ENCODE measurements at places on chromosomes 16 and 17.

DNA sequence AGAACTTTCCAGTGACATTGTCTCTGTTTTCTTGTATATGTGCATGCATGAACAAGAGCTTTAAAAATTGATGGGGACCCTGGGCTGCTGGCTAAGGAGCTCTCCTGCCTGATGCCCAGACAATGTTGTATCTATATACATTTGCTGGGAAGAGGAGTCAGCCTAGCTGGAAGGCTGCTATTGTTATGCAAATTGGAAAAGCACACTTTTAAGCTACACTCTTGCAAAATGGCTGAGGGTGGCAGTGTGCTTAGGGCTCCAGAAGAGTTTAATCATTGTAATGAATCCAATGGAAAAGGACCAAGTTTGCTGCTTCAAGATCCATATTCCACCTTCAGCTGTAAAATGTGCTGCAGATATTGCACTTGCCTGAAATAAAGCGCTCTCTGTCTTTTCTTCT lies 171.8 kb downstream of the PRKCA start:
- no peak for DNase-seq

- DNase-seq = no peak
Observed at GRCh38 chr17:1323336-1323735, 43.9 kb downstream of the TRARG1 start.

- DNase-seq = no peak
Observed at GRCh38 chr17:68125111-68125870, 89.8 kb downstream of the KPNA2 start.

DNA sequence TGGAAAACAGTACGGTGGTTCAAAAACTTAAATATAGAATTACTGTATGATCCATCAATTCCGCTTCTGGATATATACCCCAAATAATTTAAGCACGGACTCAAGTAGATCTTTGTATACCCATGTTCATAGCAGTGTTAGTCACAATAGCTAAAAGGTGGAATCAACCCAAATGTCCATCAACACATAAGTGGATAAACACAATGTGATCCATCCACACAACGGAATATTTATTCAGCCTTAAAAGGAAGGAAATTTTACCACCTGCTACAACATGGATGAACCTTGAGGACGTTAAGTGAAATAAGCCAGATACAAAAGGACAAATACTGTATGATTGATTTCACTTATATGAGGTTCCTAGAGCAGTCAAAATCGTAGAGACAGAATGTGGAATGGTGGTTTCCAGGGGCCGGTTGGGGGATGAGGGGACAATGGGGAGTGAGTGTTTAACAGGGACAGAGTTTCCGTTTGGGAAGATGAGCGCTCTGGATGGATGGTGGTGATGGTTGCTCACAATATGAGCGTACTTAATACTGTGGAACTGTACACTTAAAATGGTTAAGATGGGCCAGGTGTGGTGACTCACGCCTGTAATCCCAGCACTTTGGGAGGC lies 5.4 kb upstream of the RNF222 start:
- no peak for DNase-seq

- peak; percentile 64 for DNase-seq
Observed at GRCh38 chr17:42183741-42184711, 1.2 kb downstream of the HCRT start.

DNA sequence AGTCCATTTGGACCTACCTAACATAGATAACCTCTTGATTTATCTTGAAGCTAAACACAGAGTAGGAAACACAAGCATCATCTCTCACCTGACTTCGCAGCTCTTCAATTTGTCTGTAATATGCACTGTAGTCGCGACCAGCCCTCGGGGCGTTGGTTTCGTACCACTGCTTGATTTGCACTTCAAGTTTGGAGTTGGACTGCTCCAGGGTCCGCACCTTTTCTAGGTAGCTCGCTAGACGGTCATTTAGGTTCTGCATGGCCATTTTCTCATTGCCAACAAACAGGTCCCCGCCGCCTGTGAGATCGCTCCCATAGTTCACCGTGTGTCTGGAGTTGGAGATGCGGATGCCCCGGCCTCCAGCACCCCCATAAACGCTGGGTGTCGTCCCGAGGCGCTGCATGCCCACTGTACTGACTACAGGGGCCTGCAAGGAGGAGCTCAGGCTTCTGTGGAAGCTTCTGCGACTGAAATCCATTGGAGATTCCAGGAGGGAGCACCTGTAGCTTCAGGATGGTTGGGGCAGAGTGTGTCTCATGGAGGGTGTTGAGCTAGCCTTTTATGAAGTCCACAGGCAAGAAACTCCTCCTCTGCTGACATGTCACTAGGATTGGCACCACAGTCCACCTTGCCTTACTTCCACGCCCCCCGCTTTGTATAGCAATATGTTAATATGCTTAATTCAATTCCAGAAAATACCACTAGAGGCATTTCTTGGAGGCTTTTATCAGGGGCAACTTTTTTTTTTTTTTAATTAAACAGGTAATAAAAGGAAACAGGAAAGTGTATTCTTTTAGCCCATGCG lies at the start of gene KRT20:
KRT20 (minus strand) TSS at position 535 of the 805 bp plus-strand sequence; CDS start at position 478, 57 bp downstream.
- DNase-seq = no peak

DNA sequence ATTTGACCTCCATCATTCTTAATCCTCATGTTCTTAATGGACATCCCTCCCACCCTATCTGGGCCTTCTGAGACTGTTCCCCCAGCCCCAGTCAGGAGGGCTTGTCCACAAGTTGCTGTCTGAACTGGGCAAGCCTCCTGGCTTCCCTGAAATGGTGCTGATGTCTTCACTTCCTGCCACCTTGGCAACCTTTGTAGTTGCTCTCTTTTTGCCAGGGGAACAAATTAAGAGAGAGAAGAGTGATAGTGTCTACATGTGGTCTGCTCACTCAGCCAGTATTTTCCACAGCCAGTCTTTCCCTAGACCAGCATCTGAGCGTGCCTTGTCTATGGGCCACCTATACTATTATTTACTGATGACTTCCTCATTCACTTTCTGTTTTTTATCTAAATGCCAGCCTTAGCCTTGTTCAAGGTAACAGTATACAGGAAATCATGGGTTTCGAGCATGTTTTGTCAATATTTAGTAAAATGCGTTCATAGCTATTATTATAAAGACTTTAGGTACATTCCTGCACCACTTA lies 710.1 kb downstream of the MAF start:
- no peak for DNase-seq

GRCh38 chr17:68532826-68533225 lies 20.6 kb downstream of the PRKAR1A start:
- no peak for DNase-seq

- no peak for DNase-seq
Observed at GRCh38 chr16:65494609-65495008, 372.7 kb upstream of the CDH11 start.

DNA sequence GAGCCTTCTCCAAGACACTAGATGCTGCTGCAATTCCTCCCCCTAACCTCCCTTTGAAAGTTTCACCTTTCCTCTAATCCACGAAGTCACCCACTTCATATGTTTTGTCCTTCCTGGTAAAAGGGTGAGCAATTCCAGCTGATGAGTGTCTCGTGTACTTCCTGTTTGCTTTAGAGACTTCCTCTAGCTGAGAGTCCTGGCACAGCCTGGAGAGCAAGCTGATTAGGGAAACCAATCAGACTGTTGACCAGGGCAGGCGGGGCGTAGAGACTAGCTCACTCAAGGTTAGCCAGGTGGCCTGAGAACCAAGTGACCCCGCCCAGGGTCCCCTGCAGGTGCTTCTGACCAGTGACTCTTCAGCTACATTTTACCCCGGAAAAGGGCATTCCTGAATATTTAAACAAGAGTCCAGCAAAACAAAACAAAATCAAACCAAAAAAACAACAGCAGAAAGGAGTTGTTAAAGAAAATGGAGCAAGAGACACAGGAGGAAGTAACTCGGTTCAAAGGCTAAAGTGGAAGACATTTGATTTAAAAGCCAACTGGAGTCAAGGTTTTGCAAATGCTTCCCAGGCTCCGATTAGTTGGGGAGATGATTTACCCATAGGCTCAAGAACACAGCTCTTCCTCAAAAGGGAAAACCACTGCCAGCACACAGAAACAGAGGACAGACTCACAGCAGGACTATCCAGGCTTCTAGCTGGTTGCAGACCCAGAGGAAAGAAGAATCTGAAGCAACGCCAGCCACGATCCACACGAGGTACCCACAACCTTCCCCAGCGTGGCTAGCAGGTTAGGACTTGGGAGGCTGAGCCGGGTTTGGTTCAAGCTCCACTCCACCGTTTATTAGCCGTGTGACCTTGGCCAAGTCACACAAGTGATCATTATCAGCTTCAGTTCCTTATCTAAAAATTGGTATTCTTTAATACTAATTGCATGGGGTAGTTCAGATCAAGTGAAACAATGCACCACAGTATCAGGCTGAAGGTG lies 13.4 kb downstream of the HSPB9 start:
- no peak for DNase-seq

Measured in stimulated activated CD4-positive, alpha-beta T cell treated with anti-CD3 and anti-CD28 coated beads, Interleukin-15, amount 100 ng/mL, for 1 hour (primary cell).